ENCODE measurements at places on chromosomes 4 and X. TPM values are rescaled to one million over a fixed set of nuclear protein-coding genes. Genes with fewer than 3 reads are reported as not detected.

DNA sequence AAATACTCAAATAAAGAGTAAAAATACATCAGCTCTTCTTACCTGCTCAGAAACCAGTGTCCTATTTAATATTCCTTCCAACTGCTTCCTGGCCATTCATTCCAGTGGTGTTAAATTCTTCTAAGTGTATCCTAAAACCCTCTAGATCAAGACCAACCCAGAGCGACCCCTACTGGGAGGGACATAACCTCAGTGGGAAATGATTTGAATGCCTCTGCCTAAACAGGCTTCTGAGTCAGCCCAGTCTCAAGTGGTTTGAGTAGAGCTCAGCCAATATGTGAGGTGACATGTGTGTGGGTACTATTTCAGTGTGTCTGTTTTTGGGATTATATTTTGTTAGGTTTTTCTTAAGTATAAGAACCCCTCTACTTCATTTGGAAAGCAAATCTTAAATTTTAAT is 133.6 kb upstream of the ARHGEF9 start:
- DNase-seq = no peak
- no peak overlapping the region for H3K4me3 ChIP-seq
- no peaks in the 10 kb centered on the region for H3K36me3 ChIP-seq
- H3K27ac ChIP-seq = no peak overlapping the region
- H3K4me1 ChIP-seq = no peaks in the 10 kb centered on the region
- no peaks in the 10 kb centered on the region for H3K27me3 ChIP-seq

- no peak for DNase-seq
- H3K27ac ChIP-seq = no peak overlapping the region
Observed at GRCh38 chrX:8730812-8731558, 952 bp downstream of the ANOS1 start.

MAGEE2 gene
- total RNA-seq = not detected

HELT gene
- total RNA-seq = not detected

GPRIN3 gene
- total RNA-seq = 9.7 TPM
